AG09309 (cell line): ENCODE measurements at places on chromosomes 2 and 18.

DNA sequence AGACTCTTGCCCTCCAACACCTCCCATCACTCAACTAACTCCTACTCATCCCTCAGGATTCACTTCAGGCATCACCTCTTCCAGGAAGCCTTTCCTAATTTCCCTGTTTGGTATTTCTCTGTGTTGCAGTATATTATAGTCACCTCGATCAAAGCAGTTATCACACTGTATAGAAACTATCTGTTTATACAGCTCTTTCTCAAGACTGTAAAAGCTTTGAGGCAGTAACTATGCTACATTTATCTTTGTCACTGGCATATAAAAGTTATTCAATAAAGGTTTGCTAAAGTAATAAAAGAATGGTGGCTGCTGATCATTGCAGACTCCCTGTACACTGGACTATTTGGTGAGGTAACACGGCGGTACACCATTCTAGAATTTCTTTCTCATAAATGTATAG, 284.9 kb downstream of the PAX3 start:
- DNase-seq, result no peak

DNA sequence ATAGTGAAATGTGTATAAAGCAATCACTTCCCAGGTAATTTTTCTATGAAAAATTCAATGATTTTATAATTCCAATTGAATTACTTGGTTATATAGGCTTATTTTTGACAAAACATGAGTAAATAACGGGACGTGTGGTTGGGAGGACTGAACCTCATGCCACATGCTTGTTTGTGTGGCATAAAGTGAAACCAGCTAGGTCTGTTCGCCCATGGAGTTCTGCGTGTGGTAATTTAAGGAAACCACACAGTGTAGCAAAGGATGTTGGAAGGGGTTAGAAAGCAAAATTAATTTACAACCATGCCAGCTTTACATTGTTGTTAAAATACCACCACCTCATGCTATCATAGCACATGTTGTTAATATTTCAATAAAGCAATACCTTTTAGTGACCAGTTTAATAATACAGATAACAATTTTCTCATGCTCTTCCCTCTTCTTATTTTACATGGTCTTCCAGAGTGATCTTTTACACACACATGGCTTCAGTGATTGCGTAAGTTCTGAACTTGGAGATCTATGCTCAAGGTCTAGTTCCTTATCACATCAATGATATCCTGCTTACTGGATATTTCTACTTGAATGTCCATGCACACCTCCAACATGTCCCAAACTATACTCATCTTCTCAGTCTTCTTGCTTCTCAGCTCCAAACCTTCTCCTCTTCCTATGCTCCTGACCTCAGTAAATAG, 156.4 kb upstream of the ITGA4 start:
- no peak for DNase-seq

GRCh38 chr2:120893811-120894584, 158.3 kb downstream of the GLI2 start:
- no peak for DNase-seq

DNA sequence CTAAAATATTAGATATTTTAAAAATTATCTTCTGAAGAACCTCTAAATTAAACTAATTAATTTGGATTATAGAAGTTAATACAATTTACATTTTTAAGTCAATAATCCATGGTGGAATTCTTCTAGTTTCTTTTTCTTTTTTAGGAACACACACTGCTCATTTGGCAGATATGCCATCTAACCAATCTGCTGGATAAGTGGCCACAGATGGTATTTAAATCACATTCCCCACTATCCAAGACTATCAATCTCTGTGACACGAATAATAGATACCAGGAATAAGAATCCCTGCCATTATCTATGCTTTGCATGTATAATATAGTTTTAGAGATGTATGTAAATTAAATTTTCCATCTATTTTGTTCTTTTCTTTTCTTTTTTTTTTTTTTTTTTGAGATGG, 58.5 kb downstream of the CABYR start:
- DNase-seq, result no peak

GRCh38 chr2:106062627-106063026, 131.5 kb downstream of the UXS1 start:
- DNase-seq, result no peak

DNA sequence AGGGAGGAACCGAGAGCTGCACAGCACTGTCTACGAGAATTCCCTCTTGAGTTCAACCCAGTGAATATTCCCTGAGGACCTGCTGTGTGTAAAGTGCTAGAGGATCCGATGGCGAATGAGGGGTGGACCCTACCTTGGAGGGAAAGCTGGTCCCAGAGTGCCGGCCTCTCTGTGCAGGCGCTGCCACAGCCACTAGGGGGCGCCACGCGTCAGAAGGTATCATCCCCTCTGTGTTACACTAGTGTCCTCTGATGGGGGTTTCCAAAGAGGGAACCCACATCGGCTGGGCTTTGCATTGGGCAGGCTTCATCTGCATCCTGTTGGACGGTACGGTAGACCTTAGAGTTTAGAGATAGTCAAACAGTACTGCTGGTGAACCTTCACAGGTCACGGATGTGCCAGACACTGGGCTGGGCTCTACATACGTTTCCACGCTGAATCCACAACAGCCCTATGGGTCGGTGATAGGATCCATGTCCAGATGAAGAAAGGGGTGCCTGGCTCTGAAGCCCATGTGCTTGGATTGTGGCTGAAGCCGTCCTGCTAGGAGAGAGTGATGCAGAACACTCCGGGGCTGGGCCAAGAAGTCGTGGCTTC, 39.0 kb downstream of the COA5 start:
- no peak for DNase-seq

- DNase-seq, result peak; percentile 40
These were observed 207.4 kb upstream of the NRP2 start for GRCh38 chr2:205474741-205475415.

DNA sequence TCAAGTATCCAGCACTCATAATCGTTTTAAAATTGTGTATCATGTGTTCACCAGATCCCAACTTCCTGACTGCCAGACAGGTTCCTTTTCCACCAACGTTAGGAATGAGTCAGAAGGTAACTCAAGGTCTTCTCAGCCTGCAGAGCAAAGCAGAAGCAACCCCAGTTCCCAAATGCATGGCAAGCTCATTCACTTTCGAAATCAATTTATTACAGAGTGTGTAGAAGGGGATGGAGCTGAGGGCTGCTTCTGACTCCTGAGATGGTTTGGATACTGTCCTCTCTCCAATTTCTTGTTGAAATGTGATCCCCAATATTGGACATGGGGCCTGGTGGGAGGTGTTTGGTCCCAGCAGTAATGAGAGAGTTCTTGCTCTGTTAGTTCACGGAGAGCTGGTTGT, 114.5 kb downstream of the PIEZO2 start:
- no peak for DNase-seq

DNA sequence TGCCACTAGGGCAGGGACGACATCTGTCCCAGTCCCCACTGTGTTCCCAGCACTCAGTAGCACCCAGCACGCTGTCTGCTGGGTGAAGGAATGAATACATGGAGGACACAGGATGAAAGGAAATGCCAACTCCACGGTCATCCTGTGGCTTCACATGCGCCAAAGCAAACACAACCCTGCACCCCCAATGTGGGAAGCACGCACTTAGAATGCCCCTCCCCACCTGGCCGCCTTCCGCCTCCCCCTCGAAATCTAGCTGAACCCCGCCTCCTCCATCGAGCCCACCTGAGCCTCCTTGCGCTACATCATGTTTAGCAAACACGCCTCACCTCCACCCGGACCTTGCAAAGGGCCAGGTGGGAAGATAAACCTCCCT, 33.9 kb downstream of the ADCY3 start:
- no peak for DNase-seq

- no peak for DNase-seq
These were observed 65.0 kb upstream of the MMADHC start for GRCh38 chr2:149652526-149652925.

DNA sequence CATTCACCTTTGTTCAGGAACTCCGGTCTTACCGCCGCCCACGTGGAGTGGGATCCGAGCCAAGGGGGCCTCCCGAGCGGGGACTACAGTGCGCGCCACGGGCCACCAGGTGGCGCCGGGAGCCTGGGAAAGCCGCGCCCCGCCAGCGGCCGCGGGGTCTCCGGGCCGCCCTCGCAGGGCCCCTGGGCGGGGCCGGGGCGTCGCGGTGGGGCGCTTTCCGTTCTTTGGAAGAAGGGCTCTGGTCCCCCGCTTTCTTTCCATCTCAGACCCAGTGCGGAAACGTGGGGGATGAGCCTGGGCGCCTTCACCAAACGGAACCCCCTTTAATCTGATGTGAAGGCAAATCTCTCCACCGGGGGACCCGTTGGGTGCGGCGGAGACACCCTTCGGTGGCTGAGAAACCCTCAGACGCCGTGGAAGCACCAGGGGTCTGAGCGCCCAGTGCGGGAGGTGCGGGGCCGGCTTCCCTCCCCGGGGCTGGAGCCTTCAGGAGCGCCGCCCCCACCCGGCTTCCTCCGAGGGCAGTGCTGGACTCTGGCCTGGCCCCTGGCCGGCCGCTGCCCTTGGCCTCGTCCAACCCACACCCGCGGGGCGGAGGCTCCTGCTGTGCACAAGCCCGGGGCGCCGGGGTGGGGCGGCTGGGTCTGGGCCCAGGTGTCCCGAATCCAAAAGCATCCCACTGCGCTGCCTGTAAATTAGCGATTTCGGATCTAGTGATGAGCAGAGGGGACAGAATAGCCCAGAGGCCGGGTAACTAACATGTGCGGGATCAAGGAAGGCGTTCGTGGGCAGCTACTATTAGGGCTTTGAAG, 44.6 kb downstream of the GORASP2 start:
- DNase-seq, result peak; percentile 21
